ENCODE measurements at places on chromosomes 3 and 15.

DNA sequence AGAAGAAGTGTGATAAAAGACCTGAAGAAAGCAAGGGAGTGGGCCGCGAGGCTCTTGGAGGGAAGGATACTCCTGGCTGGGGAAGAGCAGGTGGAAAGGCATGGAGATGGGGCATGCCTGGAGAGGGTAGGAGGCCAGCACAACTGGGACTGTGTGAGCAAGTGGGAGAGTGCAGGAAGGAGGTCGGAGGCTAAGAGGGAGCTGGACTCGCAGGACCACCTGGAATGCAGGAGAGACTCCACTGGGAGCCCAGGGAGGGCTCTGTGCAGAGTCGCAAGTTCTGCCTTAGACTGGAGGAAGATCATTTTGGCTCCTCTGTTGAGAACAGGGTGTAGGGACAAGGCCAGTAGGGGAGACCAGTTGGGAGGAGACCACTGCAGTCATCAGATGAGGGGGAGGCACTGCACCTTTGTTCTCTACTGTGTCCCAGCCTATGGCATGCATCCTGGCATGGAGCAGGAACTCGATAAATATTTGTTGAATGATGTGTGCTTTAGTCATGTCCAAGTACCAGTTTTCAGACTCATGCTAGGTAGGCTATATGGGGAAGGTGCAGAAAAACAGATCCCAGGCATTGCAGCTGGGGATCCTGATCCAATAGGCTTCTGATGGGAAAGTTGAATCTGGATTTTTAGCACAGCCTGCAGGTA is 13.7 kb downstream of the FAM107A start:
- no peak for DNase-seq

- DNase-seq: peak; percentile 24
These were observed 1.1 kb downstream of the CHD2 start for GRCh38 chr15:92901072-92901761.

DNA sequence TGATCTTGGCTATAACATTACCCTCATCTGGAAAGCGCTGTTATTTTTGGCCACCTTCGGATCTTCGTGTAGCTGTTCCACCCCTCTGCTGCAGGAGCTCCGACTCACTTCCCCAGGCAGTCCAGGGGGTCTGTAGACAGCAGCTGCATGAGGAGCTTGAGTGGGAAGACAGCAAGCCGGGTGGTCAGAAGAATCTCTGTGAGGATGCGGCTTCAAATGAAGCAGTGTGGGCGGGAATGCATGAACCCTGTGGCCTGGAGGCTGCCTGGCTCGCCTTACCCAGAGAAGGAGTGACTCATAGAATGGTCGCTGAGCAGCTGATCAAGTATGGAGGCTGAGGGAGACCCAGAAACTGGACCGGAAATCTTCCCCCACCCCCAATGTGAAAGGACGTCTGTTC is 45.2 kb upstream of the NR2F2 start:
- no peak for DNase-seq

DNA sequence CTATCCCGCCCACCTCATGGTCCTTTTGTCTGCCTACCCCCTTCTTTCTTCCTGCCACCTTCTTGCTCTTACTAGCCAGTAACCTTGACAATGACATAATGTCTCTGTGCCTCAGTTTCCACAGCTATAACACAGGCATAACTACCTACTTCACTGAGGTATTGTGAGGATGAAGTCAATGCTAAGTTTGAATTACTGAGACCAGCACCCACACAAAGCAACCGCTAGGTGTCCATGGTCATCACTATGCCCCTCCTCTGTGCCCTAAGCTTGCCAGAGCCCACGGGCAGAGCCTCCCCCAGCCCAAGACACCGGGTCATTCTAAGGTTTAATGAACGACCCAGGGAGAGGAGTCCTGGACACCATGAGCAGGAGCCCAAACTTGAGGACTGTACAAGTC is 101.6 kb downstream of the OXNAD1 start:
- DNase-seq: no peak

- DNase-seq: no peak
These were observed 21.2 kb upstream of the PIGZ start for GRCh38 chr3:196989721-196990262.

DNA sequence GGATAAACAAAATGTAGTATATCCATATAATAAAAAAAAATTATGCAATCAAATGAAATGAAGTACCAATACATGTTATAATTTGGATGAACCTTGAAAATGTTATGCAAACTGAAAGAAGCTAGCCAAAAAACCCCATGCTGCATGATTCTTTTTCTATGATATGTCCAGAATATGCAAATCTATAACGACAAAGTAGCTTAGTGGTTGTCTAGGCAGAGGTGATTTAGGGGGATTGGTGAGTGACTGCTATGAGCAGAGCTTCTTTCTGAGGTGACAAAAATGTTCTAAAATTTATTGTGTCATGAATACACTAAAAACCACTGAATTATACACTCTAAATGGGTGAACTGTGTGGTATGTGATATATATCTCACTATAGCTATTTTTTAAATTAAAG is 324.6 kb downstream of the CTNNB1 start:
- DNase-seq: no peak

All from dermis microvascular lymphatic vessel endothelial cell (primary cell).